Right cardiac atrium (tissue), 5 donors: ENCODE measurements at places on chromosomes 7 and 10.
A peak's percentile ranks its signal among the peaks of the same experiment; 100 is the strongest.

DNA sequence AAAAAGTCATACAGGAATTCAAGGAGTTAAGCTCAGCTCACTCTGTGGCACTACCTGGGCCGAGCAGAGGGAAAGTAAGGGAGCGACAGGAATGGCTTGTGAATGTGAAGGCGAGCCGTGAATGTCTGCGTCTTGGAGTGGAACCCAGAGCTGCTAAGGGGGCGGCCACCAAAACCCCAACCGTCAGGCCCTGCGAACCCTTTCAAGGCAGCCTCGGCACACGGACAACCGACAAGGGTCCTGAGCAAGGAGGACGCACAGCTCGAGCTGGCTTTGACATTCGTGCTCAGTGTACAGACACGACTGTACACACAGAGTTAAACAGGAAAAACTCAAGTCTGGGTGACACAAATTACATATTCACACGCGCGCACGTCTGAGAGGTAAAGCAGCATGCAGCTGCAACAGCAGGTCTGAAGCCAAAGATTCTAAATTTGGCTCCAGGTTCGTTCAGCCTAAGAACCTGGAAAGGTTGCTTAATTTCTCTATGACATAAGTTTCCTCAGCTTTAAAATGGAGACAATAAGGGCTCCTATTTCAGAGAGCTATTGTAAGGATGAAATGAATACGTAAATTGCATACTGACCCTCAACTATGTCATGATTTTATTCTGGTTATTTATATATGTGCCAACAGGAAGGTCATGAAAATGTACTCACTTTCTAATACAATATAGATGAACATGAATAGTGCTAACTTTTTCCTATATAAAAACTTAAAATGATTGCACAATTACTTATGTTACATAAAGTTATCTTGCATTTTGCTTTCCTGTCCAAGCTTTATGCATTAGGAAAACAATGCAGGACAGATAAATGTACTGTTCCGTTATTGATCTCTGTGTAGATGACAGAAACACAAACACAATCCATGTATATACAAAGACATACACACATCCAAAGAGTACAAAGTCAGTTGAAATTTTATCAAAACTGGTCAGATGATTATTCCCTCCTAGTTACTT lies 192.9 kb downstream of the ZMYND11 start:
- DNase-seq: no peak

GRCh38 chr7:81779706-81780105 lies 9.9 kb upstream of the HGF start:
- no peak for DNase-seq

- peak; percentile 86 for DNase-seq
Observed at GRCh38 chr10:69413221-69413865, 3.4 kb downstream of the TACR2 start.

- no peak for DNase-seq
Observed at GRCh38 chr10:6036861-6037321, 25.3 kb downstream of the IL2RA start.

GRCh38 chr7:15016766-15017165 lies 114.2 kb upstream of the DGKB start:
- no peak for DNase-seq

- DNase-seq: no peak
Observed at GRCh38 chr7:7946486-7946885, 22.1 kb upstream of the GLCCI1 start.

DNA sequence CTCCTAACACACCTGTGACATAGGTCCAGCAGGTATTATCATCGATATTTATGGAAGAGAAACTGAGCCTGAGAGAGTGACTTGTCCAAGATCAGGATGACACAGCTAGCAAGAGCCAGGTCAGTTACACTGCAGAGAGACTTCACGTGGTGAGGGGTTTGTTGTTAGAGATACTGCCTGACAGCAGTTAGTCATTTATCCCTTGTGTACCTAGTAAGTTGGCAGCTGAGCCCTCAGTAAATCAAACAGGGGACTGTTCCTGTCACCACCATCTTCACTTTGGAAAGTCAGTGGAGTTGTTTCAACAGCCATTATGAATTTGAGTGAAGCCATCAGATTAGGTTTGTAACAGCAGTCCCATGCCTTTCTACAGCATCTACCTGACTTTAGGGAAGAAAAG lies 87.5 kb upstream of the GATA3 start:
- DNase-seq: no peak

DNA sequence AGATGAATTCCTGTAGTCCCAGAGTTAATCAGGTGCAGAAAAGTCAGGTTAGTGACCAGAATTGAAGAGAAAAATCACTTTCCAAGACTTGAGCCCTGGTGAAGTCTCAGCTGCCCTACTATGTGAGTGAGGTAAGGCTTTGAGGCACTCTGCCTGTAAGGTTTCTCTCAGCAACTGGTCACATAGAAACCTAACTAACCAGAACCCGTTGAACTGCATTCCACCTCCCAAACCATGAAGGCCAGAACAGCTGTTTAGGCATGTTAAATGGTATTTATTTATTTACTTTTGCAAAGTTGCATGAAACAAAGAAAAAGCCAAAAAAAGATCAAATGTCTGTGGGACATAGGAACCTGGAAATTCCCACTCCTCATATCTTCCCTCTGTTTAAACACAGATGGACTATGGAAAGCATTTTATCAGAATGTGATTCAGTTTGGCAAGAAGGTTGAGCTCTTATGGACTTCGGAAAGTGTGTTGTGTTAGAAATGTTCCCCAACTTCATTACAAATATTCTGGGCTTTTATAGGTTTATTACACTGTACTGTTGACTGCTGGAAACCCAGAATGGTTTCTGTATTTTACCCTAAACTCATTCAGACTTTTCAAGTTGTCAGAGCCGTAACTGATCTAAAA lies 12.8 kb upstream of the GPR85 start:
- DNase-seq: no peak

DNA sequence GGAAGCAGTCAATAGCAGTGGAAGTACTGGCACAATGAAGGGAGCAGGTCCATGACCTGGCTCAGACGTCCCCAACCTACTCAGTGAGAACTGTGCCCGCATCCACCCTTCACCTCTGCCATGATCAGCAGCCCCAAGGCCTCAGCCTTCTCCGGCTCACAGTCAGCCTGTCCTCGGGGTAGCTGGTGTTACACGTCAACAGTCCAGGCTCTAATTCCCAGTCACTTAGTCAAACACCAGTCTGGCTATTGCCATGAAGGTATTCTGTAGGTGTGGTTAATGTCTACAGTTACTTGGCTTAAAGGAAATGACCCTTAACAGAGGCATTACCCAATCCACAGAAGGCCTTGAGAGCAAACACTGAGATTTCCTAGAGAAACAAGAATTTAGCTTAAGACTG lies 49.1 kb downstream of the GRB10 start:
- no peak for DNase-seq

DNA sequence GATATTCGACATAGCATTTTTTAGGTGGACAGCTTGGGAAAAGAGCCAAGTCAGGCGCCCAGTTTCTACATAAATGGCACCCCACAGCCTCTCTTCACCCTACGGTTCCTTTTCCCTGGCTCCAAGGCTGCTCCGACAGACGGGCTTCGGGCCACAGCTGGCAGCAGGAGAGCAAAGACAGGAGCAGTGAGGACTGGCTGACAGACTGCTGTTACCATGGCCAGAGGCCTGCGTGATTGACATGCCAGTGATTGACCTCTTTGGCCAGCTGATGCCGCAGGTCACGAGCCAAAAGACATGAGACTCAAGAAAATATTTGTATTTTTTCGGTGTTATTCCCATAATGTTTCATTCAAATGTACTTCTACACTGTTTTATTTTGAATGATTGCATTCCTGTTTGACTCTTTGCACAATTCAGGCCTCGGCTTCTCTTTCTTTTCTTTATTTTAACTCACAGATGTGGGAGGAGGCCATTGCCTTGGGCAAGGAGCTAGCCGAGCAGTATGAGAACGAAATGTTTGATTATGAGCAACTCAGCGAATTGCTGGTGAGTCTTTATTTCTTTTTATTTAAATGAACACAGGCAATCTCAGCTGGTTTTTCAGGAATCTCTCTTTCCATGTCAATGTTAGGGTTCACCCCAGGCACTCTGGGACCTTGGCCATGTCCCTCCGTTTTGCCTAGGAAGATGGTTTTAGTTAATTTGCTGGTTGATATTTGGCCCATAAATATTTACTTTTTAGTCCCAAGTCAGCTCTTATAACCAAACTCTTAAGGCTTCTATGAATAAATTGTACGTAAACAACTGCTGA lies 146.3 kb upstream of the NPS start:
- DNase-seq: no peak

- DNase-seq: no peak
Observed at GRCh38 chr7:151435971-151436370, 4.0 kb downstream of the CRYGN start.

GRCh38 chr7:74008687-74009086 lies 19.3 kb upstream of the ELN start:
- peak; percentile 3 for DNase-seq

DNA sequence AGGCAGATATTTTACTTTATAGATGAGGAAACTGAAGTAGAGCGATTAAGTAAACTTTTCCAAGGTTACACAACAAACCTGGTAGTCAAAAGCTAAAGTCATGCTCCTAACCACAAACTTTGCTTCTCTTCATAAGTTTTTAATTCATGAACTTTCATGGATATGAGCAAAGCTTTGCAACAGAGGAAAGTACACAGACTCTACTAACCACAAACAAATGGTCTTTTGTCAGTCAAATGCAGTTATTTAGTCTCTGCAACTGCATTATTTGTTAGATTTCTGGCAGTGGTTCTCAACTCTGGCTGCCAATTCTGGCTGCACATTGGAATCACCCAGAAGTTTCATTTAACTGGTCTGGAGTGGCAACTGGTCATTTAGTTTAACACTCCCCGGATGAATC lies 140.6 kb upstream of the TMEM168 start:
- no peak for DNase-seq

- DNase-seq: no peak
Observed at GRCh38 chr7:40883826-40884225, 749.0 kb downstream of the SUGCT start.

GRCh38 chr10:8037941-8038894 lies 16.3 kb upstream of the GATA3 start:
- no peak for DNase-seq

- DNase-seq: peak; percentile 46
Observed at GRCh38 chr7:33062023-33062781, at the start of gene NT5C3A. TSS of gene NT5C3A (minus strand) at chr7:33062776. CDS start at chr7:33062705, 71 bp downstream.

- no peak for DNase-seq
Observed at GRCh38 chr10:78570633-78571235, 498.0 kb upstream of the ZMIZ1 start.

DNA sequence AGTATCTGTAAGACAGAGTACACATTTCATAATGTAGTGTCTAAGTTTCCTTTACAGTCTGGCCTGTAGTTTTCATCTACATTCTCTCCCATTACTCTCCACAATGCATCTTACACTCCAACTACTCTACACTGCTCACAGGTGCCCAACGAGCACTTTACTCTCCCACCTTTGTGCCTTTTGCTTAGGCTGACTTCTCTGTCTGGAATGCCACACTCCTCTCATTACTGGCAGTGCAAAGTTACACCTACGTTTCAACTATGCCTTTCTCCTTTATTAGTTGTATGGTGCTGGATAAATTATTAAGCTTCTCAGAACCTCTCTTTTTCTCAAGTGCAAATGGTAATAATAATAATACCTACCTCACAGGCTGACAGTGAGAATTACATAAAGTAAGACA lies 70.5 kb downstream of the RNLS start:
- DNase-seq: no peak

GRCh38 chr10:124091646-124092249 lies 1.6 kb downstream of the CHST15 start:
- peak; percentile 77 for DNase-seq

DNA sequence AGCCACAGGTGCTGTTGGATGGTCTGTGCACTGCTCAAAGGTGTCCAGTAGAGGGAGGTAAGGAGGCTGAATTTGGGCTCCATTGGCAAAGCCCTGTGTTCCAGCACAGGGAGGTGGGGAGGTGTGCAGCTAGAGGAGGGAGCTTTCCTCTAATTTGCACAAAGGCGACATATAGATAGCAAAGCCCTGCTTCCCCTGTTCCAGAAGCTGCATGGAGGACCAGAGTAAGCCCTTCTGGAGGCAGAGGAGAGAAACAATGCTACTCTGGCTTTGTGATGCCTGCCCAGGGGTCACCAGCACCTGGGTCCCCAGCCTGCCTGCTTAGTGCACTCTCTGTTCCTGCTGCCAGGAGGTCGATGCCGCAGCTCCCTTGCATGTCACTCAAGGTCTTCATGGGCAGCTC lies 3.4 kb upstream of the ARHGAP22 start:
- no peak for DNase-seq

DNA sequence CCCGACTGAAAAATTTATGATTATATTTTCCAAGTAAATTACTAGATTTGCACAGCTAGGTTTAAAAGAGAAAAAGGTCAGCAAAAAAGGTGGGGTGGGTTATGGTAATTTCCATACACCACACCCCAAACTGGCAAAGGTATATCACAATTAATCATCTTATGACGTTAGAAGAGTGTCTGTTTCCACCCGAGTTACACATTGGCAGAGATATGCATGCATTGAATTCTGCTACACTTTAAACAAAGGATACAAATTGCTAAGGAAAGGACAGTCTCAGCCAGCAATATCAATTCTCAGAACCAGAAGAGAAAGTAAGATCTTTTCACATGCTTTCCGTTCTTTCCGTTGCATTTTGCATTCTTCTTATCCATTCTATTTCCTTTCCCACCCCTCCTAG lies 843.3 kb downstream of the GATA3 start:
- DNase-seq: no peak

DNA sequence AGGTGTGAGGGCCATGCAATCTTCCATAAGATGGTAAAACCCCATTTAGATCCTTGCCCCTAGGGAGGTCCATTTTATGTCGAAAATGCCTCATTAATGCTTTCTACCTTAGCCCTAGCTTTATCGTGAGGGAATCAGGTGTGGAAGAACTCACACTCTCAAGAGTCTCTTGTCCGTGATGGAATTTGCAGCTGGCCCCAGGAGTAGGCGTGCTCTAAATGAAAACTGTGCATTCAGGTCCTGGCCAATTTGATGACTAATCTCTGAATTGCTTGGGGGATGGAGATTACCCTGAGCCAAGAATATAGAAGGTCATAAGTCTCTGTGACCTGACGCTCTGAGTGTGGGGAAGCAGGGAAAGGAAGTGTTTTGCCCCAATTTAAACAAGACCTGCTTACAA lies 6.6 kb downstream of the C10orf90 start:
- DNase-seq: no peak

GRCh38 chr7:47932016-47932415 lies 16.2 kb downstream of the PKD1L1 start:
- no peak for DNase-seq

- DNase-seq: no peak
Observed at GRCh38 chr7:803243-803635, 29.0 kb upstream of the SUN1 start.

DNA sequence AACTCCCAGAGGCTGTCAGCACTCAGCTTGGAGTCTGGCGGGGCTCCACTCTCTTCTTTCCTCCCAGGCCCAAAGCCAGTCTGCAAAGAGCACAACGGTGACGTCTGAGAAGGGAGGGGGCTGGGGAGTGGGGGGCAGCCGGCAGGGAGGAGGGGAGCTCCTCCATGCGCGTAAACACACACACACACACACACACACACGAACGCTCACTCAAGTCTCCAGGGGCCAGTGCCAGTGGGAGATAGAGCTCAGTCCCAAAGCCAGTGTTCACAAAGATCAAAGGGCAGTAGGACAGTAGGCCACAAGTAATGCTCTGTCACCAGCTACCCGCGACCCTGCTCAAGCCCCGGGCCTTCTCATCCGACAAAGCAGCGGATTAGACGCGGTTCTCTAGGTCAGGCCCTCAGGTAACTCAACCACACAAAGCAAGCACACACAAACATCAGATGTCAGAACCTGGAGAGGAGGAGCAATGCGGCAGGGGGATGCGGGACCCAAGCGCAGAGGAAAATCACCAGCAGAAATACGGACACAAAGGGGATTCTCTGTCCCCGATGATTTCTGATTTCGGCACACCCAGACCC lies 19.9 kb downstream of the TCAF1 start:
- DNase-seq: peak; percentile 88

- DNase-seq: peak; percentile 46
Observed at GRCh38 chr10:73159038-73159648, 8.7 kb downstream of the ECD start.
